ENCODE measurements at places on chromosomes 2 and 18.

DNA sequence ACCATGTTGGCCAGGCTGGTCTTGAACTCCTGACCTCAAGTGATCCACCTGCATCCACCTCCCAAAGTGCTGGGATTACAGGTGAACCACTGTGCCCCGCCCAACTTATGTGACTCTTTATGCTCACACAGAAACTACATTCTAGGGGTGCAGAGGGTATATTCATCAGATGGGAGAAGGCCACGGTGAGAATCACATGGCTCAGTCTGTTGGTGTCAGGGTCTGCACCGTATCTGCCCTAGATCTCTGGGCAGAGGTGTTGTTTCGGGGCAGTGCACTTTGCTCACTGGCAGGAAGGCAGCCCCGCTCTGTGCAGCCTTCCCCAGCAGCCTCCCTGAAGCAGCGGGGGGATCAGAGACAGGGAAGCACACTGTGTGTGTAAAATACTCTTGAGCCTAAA lies 76.4 kb downstream of the SH3RF3 start:
- no peak for DNase-seq

GRCh38 chr2:204360218-204361007 lies 184.9 kb upstream of the PARD3B start:
- no peak for DNase-seq

DNA sequence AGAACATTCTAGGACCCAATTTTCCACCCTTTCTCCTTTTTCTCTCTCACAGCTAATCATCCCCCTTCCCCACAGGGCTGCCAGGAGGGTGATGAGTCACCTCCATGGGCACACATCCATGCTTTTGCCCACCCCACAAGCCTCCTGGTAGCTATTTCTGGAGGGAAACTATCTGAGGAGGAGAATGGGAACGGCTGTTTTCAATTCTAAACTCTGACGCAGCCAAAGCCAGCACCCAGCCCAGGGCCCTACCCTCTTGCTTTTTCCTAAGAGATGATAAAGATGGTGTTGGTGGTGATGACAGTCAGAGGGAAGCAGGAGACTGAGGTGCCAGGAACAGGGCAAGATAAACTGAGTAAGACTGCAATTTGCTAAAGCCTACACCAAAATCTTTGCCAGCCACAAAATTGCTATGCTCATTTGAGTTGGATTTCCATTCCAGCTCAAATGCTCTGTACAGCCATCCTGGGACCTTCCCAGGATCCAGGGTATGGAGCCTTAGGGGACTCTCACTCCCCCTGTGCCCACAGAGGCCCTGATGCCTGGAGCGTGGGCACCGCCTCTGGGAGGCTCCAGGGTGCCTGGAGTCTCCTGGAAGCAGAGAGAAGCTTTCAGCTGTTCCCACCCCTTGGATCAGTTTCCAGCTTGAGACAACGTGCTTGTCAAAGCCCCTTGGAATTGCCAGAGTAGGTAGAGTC lies 62.0 kb upstream of the FZD7 start:
- no peak for DNase-seq

- no peak for DNase-seq
Measured at GRCh38 chr2:30472326-30472725, 25.3 kb downstream of the LCLAT1 start.

DNA sequence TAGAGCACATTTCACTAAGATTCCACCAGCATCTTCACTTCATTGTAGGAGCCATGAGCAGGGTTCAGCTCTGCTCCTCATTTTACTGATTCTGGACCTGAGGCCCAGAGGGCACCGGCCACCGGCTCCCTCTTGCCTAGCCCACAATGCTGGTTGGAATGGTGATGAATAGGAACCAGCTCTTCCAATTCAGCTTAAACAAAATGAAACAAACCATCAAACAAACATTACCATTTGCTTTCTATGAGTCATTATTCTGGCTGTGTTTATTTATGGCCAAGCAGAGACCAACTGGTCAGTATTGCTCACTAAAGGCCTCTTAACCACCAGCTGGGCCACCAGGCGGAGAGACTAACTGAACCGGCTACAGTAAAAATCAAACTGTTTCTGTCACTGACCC lies 176.7 kb downstream of the MTX2 start:
- DNase-seq = no peak

Measured in activated T-cell treated with anti-CD3 and anti-CD28 coated beads, Interleukin-2, amount 50 U/mL, for 72 hours (primary cell).